ENCODE measurements at places on chromosomes 13 and 19.

- DNase-seq, result no peak
Measured at GRCh38 chr13:30346153-30346788, 38.9 kb upstream of the KATNAL1 start.

GRCh38 chr13:83568019-83568418, 314.3 kb downstream of the SLITRK1 start:
- DNase-seq, result no peak

- no peak for DNase-seq
Measured at GRCh38 chr13:30652746-30653386, 35.1 kb downstream of the USPL1 start.

DNA sequence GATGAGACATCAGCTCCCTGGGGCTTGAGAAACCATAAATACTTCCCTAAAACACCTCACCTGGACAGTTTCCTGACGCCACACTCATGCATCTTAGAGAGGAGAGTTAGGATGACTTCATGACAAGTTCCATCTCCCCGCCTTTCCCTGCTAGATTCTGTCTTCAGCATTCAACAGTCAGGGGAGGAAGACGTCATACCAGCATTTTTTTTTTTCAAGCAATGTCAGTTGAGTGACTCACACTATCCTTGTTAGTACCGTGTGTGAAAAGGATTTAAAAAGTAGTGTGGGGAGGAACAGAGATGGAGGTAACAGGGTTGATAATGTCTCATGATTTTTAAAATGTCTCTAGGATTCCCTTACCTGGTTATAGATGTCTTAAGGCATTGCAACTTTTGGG, at the start of gene OR7D2:
OR7D2 (plus strand) TSS at position 79 of the 400 bp plus-strand sequence. CDS start 6,803 bp downstream, outside the sequence.
- DNase-seq, result no peak

GRCh38 chr13:73984949-73985691, 149.1 kb downstream of the KLF12 start:
- DNase-seq, result no peak

DNA sequence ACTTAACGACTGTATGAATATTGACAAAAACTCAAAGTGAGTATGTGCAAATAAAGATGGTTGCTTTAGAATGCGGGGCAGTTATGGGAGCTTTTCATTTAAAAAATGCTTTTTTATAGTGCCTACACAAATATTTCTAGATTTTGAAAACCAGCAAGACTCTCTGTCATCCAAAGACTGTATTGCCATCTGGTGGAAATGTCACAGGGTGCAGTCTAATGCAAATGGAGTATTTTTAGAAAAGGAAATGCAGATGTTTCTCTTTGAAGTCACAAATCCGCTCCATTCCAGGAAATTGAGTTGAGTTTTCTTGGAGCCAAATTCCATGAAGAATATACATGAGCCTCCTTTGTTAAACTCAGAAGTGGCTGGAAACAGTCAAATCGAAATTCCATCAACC, 2.3 kb upstream of the C1QTNF9B start:
- DNase-seq, result no peak

All from uterus (tissue), 4 donors.